Brain (organoid and tissue), 16 donors: ENCODE measurements at places on chromosomes 7 and 10. TPM values are rescaled to one million over a fixed set of nuclear protein-coding genes. Genes with fewer than 3 reads are reported as not detected.

ACSM6 gene
- polyA plus RNA-seq, result not detected

CFAP46 gene
- 1.3 TPM for polyA plus RNA-seq

ARF5 gene
- polyA plus RNA-seq, result 328 TPM

RSU1 gene
- polyA plus RNA-seq, result 91.7 TPM

UCN3 gene
- 19.8 TPM for polyA plus RNA-seq

GALNT17 gene
- polyA plus RNA-seq, result 19.2 TPM

PKD2L1 gene
- polyA plus RNA-seq, result 1.3 TPM

GNAT3 gene
- not detected for polyA plus RNA-seq

WNT8B gene
- 0.80 TPM for polyA plus RNA-seq

ZYX gene
- 79.6 TPM for polyA plus RNA-seq

MACC1 gene
- not detected for polyA plus RNA-seq

- DNase-seq, result no peak
These were observed 6.0 kb downstream of the PDGFA start for GRCh38 chr7:513521-514166.

GRCh38 chr7:127666602-127667001, 14.6 kb downstream of the SND1 start:
- no peak for DNase-seq

DNA sequence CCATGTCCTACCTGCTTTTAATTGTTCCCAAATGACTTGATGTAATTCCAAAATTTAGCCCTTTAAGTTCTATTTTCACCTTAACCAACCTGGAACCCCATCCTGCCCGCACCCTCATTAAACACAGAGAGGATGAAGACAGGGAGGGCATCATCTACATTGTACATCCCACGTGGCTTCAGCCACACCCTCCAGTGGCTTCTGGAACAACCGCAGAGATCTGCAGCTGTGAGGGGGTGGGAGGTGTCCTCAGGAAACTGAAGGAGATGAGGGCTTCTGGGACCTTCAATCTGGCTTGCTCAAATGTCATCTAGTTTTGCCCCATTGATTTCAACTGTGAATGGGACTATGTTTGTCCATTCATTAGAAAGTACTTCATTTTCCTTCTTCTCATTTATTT, 39.0 kb downstream of the AKR1B1 start:
- no peak for DNase-seq

DNA sequence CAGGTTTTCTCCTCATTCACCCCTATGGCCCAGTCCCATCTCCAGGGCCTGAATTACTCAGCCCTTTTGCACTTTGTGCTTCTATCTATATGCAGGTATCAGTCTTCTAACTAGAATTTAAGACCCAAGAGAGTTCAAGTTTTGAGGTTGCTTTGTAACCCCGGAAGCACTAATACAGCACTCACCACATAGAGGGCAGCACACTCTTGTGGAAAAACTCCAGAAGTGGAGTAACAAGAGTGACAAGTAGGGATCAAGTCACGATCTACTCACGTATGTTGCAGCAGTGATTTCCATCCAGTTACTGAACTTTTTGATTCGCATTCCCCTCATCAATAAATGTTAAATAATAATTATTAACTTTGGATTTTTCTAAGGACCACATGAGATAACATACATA, 151.0 kb downstream of the CHCHD3 start:
- DNase-seq, result no peak

DNA sequence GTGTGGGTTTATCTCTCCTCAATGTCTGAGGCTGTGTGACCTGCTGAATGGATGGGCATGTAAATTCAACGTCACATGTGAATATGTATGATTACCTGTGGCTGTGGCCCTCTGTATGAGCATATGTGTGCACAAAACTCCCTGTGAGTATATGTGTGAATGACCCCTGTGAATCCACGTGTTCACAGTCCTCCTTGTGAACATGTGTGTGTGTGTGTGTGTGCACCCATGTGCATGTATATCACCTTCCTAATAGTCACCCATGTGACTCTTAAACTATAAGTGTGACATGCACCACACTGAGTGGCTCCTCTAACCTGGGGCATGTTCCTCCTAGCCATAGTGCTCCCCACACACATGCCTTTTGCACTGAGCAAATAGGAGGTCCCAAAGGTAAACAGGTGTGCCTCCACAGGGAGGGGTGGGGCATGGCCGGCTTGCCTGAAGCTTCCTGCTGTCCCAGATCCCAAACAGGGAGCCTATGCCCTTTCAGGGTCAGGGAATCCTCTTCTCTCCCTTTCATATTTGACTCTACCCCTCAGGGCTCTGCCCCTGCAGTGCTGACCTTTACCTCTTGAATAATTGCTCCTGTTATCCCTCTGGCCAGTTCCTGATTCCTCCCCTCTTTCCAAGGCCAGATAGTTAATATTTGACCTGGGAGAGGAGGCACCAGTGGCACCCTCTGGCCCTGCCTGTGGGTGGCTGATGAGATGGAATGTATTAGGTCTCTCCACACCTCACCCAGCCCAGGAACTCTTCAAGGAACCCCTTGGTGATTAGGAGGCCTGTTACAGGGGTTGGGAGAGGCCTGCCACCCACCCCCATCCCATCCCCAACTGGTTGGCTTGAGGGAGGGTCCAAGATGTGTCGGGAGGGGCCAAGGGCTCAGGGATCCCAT, 1.9 kb downstream of the SEMA4G start:
- DNase-seq, result no peak

DNA sequence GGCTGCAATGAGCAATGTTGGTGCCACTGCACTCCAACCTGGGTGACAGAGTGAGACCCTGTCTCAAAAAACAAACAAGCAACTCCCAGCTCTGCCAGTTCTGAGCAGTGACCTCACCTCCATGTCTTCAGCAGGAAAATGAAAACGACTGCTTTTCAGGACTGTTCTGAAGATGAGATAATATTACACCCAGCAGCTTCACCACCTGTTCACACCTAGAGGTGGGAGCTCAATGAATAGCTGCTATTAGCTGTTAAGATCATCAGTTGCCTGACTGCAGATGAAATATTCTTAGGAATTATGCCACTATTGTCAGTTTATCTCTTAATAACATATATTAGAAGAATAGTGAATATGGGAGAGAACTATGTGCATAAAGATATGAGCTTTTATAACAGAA, 48.4 kb upstream of the CYTH3 start:
- DNase-seq, result no peak

DNA sequence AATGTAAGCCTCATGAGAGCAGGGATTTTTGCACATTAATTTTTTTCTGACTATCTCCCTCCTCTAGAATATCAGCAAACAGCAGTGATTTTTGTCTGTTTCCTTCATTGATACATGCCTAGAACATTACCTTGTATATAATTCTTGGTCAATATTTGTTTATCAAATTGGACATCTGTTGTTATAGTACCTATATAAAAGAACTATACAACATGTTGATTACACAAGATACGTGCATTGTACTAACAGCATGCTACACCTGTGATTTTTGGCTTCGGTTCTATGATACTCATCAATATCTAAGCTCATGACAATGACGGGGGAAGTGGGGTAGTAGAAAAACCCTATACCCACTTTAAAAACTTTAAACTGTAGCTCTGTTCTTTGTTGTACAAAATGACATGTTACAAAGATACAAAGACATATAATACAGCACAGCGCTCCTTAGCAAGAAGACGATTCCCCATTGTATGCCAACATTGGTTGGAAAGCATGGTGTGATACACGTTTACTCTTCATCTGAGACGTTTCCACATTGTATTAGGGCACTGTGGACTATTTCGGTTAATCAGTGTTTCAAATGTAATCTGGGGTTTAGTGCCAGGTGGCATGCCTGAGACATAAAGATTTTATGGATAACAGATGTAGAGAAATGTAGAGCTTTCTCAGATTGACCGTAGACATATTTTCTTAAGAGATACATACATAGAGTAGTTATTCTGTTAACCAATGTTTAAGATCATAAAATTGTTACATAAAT, 70.5 kb upstream of the FOXP2 start:
- no peak for DNase-seq

- DNase-seq, result peak; percentile 32
These were observed 60.4 kb upstream of the KCNIP2 start for GRCh38 chr10:101903827-101904550.

DNA sequence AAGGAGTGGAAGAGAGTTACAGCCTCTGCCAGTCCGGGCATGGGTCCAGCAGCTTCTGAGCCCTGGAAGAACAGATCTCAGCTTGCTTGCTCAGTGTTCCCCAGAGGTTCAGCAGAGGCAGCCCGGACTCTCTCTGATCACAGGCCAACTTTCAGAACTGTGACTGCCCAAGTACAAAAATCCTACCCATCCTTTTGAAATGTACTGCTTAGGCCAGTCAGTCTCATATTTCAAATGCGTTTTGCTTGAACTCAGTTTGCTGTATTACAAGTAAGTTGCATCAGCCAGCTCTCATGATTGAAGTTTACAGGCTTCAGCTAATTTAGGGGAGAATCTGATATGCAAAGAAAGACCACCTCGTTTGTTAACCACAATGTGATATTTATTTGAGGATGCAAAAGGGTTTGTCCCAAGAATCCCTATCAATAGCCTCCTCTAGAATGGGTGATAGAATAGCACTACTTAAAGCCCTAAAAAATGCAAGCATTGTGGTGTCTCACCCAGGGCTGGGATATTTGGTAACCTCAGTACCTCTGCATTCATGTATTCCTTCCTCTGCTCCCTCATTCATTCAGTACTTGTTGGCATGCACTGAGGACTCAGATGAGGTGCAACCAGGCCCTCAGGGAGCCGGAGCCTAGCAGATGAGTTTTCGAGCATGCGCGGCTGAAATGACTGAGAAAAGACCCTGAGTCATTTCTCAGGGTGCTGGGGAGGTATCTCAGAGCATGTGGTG, 7.0 kb downstream of the AIMP2 start:
- peak; percentile 45 for DNase-seq

DNA sequence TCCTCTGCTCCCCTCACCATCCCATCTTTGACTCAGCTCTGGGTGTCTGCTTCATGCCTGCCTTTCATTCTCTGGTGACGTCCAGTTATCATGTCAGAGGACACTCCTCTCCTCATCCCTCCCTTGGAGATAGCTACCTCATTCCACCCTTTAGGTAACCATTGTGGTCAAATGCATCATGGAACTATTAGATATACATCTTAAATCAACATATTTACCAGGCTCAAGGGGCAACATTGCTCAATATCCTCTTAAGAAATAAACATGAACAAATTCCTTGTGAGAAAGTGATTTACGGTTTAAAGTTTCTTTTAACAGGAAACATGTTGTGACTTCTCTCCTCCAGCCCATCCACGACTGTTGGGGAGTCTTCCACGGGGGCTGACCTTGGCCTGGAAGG, 511.6 kb upstream of the IGFBP3 start:
- no peak for DNase-seq

DNA sequence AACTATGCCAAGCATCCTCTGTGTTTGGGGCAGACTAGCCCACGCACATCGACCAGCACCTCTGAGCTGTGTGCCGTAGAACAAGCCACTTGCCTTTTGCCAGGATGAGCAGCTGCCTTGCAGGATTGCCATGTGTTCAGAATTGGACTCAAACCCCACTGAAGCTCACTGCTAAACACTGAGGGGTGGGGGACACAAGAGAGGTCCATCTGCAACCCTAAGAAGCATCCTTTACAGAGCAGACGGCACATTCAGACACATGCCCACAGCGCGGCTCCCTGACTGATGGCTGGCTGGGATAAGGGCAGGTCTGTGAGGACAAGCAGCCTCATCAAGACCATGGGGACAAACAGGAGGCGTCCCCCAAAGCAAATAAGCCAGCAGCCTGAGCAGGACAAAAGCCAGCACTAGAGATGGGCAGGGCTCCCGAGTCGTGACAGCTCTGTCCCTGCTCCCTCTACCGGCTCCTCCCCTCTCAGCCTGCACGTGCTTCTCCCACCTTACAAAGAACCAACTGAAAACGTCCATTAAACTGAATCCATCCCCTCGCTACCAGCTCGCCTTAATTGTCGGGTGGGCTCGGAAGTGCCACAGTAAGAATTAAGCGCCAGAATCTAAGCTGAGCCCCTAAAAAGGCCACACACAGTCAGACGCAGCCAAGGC, 114.2 kb downstream of the PRKAG2 start:
- DNase-seq, result peak; percentile 63

GRCh38 chr10:86261470-86261869, 105.1 kb downstream of the GRID1 start:
- DNase-seq, result no peak

DNA sequence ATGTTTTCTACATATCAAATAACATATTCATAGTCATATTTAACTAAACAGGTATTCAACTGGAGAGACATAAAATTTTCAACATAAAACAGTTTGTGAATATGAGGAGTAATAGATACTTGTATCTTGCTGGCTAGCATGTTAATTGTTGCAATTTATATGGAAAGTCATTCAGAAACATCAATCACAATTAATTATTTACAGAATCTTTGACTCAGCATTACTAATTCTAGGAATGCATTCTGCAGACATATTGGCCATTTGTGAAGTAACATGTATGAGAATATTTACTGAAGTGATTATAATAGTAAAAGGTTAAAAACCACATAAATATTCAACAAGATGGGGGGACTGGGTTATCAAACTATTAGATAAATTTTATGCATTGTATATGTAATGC, 203.7 kb downstream of the TSPAN12 start:
- no peak for DNase-seq

DNA sequence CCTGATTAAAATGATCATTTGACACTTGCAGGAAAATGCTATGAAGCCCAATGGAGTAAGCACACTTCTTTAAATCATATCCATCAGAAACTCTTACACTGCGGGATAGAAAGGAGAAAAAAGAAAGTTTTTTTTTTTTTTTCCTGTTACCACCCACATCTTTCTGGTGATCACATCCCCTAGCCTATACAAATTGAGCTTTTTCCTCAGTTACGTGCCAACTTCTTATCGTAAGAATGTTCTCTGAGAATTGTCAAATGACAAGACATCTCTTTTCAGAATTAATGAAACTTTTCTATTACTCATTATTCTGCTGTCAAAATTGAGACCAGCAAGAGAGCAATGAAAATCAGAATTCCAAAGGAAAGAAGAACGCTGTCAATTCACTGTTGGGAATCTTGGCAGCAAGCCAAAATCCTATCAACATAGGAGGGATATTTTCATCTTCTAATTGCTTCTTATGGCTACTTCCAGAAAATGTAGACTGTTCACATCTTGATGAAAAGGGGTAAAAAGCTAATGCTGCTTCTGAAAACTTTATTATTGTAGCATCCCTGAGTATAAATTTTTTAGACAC, 179.5 kb downstream of the ADAM12 start:
- peak; percentile 59 for DNase-seq

GRCh38 chr10:126111516-126111915, 215.2 kb downstream of the FANK1 start:
- DNase-seq, result no peak

- no peak for DNase-seq
These were observed 6.6 kb downstream of the AIFM2 start for GRCh38 chr10:70125918-70126552.

DNA sequence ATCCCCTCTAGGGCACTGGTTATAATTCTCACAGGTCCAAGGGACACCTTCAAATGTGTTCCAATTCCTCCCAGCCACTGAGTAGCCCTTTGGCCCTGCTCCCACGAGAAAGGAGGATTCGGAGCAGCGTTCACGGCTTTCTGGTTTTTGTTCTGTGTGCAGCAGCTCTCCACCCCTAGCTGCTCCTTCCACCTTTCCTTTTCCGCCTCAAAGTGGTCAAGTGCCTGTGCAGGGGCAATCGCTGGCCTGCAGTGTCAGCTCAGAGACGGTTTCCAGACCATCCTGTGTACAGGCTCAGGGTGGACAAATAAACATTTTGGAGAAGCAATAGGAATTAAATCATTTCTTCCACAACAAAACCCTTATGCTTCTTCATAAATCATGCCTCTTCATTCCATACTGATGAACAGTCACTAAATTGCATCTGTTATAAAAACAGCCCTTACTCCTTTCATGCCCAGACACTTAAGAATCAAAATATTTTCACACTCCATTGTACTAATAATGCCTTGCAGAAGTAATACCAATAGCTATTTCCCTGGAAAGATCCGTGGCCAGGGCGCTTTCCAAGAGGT, 1.1 kb downstream of the KIAA1549 start:
- peak; percentile 67 for DNase-seq

- DNase-seq, result peak; percentile 59
These were observed 6.5 kb downstream of the BAG3 start for GRCh38 chr10:119657725-119658124.
